ENCODE measurements at places on chromosomes 11 and 22.

DNA sequence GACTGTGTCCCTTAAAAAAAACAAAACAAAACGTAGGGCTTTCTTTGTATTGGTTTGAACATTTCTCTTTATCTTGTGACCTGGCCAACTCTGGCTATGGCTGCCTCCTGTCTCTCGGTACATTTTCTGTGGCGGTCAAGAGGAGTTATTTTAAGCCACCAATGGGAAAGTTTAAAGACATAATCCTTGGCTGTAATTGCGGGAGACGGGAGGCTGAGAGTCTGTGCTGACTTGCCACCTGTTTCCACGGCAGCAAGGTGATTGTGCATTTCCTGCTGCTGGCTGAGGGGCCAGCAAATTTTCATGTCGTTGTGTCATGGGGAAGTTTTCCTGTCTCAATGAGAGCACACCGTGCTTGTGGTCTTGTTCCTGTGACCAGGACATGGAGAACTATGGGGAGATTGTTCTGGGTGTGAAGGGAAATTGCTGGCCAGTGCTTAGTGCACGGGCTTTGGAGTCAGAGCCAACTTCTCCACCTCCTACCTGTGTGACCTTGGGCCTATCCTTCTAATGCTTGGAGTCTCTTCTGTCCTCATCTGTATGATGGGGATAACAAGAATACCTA lies 11.0 kb downstream of the PTPRJ start:
- DNase-seq: no peak

GRCh38 chr11:35015621-35016387 lies 99.4 kb downstream of the PDHX start:
- DNase-seq: no peak

- no peak for DNase-seq
Observed at GRCh38 chr11:66612458-66612857, 4.0 kb upstream of the RBM14 start.

- DNase-seq: no peak
Observed at GRCh38 chr22:31083923-31084810, 3.0 kb downstream of the SMTN start.

- DNase-seq: no peak
Observed at GRCh38 chr11:91173701-91174100, 950.9 kb upstream of the CHORDC1 start.

- DNase-seq: no peak
Observed at GRCh38 chr22:38427465-38427864, 27.5 kb downstream of the KCNJ4 start.

DNA sequence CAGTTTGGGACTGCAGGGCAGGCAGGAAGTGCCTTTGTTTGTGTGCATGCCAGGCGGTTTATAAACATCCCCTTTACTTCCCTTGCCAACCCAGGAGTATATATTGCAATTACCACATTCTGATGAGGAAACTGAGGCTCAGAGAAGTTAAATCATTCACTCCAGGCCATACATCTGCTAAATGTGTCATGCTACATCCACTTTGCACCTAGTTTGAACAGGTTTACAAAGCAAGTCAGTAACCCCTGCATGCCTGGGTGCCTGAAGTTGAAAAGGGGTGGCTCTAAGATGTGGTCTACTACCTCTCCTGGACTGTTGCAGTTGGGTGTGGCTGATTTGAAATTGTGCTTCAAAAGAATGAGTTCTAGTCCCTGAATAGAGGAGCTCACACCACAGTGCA lies 23.6 kb downstream of the FLI1 start:
- DNase-seq: no peak

GRCh38 chr22:23775779-23776375 lies 3.2 kb downstream of the MMP11 start:
- DNase-seq: no peak

DNA sequence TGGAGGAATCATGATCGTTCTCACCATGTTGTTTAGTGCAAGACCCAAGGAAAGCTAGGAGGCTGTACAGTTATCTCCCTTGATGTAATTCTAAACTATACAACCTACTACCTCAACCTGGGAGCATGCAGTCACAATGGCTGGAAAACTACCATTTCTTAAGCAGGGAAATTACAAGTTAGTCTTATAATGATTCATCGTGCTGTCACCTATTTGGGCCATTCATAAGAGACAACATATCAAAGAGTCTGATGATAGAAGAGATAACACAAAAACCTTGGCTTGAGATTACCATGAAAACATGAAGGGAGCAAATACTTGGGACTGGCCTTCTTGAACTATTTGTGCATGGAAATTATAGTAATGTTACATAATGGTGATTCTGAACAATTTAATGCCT lies 30.5 kb upstream of the BLID start:
- DNase-seq: no peak

DNA sequence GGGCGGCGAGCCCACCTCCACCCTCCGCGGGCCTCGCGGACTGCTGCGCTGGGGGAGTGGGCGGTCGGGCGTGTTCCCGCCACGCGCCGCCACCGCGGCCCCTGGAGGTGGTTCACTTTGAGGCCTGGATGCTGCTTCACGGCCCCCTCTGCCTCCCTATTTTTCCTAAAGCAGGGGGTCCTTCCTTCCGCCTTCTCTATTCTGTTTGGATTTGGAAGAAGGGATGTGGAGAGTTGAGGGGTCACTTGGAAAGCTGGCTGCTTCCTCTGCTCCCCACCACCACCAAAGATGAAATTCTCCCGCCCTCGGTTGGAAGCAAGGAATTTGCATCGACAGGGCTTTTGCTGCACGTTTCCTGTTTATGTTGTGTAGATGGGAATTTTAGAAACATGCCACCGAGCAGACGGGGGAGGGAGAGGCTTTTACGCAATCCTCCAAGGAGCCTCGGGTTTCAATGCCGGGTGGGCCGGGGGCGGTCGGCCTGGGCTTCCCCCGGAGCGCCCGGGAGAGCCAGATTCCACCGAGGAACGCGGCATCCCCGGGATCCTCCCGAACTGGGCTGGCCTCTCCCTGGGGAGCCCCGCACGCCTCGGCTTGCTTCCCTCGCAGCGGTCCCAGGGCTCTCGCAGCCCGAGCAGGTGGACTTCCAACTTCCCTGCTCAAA lies 403 bp upstream of the SBF2 start:
- no peak for DNase-seq
